ENCODE measurements at places on chromosomes 12 and 14. TPM values are rescaled to one million over a fixed set of nuclear protein-coding genes. Genes with fewer than 3 reads are reported as not detected.

Gene TRIAP1
- 39.8 TPM for total RNA-seq

Gene RNASE3
- total RNA-seq = not detected

Gene CNTN1
- 0.46 TPM for total RNA-seq

Gene CACNA1C
- 11.1 TPM for total RNA-seq

Gene LUM
- 0.18 TPM for total RNA-seq

Gene ENDOU
- 1.6 TPM for total RNA-seq

Gene RIN3
- 25.8 TPM for total RNA-seq

Gene ACIN1
- 226 TPM for total RNA-seq

Gene CD163L1
- 0.69 TPM for total RNA-seq

Gene PTPRQ
- total RNA-seq = not detected

Gene EXOC3L4
- not detected for total RNA-seq

Gene HRK
- total RNA-seq = 0.10 TPM

Gene LRRC9
- 0.38 TPM for total RNA-seq

Gene KRT6C
- not detected for total RNA-seq

Gene DBX2
- not detected for total RNA-seq

Gene ACSS3
- total RNA-seq = 18.7 TPM

Gene CCDC177
- total RNA-seq = not detected

Measured in endothelial cell (in vitro differentiated cells).